ENCODE measurements at places on chromosomes 16 and 17. TPM values are rescaled to one million over a fixed set of nuclear protein-coding genes. Genes with fewer than 3 reads are reported as not detected.

Gene CACNG1
- total RNA-seq: not detected

Gene P3H4
- total RNA-seq: 71.6 TPM

Gene OR1F1
- not detected for total RNA-seq

Gene CACNG4
- total RNA-seq: 17.2 TPM

Gene PDILT
- total RNA-seq: not detected

Gene OTOP2
- not detected for total RNA-seq

- no peak for DNase-seq
These were observed 66.3 kb upstream of the GSE1 start for GRCh38 chr16:85546585-85547447.

DNA sequence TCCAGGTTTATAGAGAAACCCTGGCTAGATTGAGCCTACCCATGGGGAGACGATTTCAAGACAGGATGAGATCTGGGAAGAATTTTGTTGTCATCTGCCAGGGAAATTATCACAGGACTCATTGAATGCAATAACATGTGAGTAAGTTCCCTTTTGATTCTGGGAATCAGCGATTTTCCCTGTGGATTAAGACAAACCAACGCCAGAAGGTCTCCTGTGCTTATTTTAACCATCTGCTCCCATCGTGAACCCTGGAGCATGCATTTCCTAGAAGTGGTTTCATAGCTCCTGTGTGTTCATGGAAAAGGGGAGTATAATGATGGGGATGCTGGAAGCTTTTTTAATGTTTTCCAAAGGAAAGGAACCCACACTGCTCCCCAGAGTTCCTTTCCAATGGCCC, 21.0 kb upstream of the ARHGAP44 start:
- DNase-seq: no peak

DNA sequence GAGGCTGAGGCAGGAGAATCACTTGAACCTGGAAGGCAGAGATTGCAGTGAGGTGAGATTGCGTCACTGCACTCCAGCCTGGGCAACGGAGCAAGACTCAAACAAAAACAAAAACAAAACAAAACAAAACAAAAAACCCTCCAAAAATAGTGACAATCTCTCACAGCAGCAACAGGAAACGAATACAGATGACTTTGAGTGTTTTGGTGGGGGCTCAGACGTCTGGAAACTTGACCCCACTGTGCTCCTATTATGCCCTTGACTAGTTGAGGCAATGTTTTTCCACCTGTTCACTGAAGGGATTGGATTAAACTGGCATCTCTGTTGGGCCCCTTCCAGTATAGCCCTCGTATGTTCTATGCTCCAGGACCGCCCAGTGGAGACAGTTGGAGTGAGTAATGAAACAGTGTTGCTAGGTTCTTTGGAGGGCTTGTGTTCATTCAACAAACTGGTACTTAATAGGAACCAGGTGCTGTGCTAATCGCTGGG, 167.0 kb downstream of the UTP18 start:
- no peak for DNase-seq

DNA sequence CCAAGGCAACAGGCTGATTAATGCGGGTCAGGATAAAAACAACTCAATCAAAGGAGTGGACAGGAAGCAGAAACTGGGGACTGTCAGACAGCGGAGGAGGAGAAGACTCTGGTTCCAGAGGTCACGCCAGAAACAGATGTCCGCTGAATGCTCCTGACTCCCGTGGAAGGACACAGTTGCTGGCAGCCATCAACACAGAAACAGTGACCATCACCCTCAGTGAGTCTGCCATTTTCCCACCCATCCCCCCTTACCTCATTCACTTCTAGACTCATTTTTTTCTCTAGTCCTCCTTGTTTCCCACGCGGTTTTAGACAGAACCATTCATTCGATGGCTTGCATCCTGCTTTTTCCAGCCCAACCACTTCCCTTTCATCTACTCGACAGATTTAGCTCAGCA, 40.9 kb downstream of the DHRS7C start:
- no peak for DNase-seq

- no peak for DNase-seq
These were observed 128.9 kb upstream of the PMFBP1 start for GRCh38 chr16:72300892-72301291.

DNA sequence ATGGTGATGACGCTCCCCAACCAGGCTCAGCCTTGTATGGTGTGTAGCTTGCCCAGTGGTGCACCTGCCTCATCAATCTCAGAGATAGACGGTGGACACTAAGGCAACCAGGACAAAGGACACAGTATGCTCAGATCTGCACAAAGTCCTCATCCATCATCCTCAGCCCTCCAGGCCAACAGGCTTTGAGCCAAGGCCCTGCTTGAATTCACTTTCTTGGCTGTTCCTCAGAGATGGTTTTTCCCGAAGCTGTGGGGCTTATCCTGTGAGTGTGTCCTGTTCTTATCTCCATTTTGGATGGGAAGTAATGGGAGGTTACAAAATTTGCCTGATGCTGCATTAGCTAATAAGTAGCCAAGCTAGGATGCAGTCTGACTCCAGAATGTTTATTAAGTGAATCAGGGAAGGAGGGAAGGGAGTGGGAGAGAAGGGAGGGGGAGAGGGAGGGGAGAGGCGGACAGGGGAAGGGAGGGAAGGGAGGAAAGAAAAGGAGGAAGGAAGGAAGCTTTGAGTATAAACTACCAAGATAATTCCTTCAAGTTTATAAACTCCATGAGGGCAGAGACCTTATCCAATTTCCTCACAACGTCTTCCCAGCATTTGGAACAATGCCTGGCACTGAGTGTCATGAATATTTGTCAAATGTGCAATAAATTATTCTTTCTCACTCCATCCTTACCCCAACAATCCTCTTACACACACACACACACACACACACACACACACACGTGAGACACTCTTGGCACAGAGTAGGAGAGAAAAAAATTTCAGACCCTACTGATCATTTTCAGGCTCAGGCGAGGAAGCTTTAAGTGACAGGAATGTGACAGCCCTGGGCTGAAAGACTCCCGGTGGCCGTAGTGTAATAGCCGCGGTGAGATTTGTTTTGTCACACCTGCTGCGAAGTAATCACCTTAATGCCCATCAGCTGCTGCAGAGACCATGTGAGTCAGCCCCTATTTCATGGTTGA, 84.3 kb downstream of the BMERB1 start:
- DNase-seq: peak; percentile 39

DNA sequence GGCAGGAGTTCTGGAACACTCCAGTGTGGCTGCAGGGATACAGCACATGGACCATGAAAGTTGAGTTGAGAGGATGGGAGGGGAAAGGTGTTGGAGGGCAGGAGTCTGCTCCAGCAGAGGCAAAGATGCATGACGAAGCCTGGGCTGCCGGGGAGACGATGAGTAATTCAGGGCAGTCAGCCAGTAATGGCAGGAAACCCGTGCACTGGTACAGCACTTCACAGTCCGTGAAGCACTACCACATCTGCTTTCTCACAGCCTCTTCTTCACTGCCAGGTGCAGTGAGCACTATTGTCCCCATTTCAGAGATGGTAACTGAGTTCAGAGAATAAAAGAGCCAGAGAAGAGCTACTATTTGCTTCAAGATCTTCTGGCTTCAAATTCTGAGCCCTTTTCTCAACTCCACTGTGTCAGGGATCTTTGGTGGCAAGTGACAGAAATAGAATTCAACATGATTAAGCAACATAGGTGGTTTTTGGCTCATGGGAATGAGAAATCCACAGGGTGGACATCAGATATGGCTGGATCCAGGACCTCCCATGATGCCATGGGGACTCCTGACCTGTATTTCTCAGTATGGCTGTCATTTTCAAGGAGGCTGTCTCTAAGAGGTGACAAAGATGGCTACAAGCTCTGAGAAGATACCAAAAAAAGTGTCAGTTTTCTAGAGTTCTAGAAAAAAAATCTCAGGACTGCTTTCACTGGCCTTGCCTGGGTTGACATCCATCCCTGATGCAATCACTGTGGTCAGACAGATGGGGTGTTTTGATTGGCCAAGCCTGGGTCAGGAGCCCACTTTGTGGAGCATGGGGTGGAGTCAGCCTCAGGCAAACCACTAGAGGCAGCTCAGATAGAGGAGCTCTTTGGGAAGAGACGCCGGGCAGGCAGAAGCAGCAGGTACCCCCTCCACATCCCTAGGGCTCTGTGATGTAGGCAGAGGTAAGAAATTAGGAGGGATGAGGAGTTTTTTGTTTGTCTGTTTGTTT, 24.7 kb downstream of the IL21R start:
- DNase-seq: peak; percentile 97

GRCh38 chr16:3444032-3444388, 530 bp downstream of the NAA60 start:
- DNase-seq: peak; percentile 63

DNA sequence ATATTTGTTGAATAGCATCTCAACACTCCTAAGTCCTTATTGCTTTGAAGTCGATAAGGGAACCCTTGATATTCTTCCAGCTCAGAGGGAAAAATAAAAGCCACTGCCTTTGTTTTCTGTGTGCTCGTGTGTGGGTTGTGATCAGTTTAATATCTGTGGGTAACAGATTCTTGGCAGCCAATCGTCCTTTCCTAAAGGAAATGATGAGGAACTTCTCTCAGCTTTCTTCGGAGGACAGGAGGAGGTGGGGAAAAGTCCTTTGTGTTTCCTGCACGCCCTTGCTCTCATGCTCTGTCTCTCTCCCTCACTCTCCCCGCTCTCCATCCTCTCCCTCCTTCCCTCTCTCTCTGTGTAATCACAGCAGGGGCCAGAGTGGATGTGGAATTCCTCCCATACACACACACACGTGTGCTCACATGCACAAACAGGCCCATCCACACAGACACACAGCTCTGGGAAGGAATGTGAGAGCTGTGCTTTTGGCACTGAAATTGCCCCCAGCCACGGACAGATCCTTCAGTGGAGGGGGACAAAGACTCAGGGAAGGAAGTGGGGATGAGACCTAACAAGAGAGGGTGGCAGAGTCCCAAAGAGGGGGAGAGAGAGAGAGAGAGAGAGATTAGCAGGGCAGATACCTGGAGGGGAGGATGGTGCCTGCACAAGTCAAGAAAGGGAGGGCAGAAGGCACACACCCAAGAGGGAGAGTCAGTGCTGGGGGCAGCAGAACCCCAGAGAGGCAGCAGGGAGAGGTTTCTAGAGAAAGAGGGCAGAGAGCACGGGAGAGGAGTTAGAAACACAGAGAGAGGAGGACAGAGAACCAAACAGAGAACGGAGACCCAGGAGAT, 83.5 kb upstream of the PLCG2 start:
- DNase-seq: no peak

DNA sequence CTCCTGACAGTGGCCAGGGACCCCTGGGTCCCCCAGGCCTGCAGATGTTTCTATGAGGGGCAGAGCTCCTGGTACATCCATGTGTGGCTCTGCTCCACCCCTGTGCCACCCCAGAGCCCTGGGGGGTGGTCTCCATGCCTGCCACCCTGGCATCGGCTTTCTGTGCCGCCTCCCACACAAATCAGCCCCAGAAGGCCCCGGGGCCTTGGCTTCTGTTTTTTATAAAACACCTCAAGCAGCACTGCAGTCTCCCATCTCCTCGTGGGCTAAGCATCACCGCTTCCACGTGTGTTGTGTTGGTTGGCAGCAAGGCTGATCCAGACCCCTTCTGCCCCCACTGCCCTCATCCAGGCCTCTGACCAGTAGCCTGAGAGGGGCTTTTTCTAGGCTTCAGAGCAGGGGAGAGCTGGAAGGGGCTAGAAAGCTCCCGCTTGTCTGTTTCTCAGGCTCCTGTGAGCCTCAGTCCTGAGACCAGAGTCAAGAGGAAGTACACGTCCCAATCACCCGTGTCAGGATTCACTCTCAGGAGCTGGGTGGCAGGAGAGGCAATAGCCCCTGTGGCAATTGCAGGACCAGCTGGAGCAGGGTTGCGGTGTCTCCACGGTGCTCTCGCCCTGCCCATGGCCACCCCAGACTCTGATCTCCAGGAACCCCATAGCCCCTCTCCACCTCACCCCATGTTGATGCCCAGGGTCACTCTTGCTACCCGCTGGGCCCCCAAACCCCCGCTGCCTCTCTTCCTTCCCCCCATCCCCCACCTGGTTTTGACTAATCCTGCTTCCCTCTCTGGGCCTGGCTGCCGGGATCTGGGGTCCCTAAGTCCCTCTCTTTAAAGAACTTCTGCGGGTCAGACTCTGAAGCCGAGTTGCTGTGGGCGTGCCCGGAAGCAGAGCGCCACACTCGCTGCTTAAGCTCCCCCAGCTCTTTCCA, 25.1 kb downstream of the C1QTNF1 start:
- no peak for DNase-seq

DNA sequence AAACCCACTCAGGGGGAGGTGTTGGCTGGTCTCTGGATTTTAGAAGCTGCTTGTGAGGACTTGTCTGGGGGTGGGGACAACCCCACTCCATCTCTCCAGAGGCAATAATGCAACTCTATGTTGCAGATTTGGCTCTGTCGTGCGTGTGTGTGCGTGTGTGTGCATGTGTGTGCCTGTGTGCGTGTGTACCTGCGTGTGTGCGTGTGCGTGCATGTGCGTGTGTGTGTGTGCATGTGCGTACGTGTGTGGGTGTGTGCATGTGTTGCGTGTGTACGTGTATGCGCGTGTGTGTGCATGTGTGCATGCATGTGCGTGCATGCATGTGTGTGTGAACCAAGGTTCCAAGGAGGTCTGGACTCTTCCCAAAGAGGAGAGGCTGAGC, 120.4 kb upstream of the LHX1 start:
- no peak for DNase-seq

DNA sequence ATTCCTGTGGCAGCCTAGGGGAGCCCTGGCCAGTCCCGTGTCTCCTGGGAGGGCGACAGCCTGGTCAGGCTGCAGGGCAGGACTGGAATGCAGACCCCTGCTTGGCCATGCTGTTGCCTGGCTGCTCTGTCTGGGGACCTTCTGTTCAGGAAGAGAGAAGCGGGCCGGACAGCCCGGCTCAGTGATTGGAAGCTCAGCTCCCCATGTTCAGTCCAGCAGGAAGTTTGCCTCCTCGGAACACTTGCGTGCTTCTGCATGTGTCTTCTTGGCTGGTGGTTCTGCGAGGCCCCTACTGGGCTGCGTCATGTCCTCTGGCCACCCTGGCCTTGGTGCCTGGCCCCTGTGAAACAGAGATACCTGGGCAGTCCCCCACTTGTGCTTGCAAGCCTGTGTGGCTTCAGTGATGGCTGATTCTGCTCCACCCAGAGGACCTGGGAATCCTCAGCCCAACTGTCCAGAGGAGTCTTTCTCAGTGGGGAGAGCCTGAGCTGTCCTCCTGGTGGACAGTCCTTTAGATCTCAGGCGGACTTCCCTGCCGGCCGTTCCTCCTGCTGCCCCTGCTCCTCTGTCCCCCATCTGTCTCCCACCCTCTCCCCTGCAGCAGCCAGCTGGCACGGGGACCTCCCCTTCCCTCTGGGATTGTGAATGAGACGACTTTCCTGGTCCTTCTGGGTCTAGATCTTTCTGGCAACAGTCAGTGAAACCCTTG, 279.5 kb downstream of the SEC14L1 start:
- no peak for DNase-seq
